ENCODE measurements at places on chromosomes 5 and 9. TPM values are rescaled to one million over a fixed set of nuclear protein-coding genes. Genes with fewer than 3 reads are reported as not detected.

- DNase-seq = no peak
Observed at GRCh38 chr5:179766726-179767455, 26.9 kb upstream of the LTC4S start.

GRCh38 chr9:38000332-38000731, 68.7 kb downstream of the SHB start:
- DNase-seq = no peak

- DNase-seq = no peak
Observed at GRCh38 chr5:74895906-74896305, 29.7 kb upstream of the FAM169A start.

DNA sequence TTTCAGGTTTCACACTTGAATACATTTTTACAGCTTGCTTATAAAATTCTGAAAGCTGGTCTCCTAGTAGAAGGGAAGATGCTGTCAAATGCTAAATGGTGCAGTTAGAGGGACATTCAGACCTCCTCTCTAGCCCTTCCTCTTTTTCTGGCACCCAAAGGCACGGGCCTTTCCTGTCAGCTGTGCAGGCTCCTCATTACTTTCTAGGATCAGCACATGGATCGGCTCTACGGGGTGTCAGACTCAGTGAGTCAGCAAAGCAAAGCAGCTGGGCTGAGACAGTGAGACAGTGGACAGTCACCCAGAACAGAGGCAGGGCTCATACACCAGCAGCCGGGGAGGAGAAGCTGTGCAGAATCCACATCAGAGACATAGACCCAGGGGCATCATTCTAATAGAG, 80.0 kb upstream of the TNC start:
- no peak for DNase-seq

GRCh38 chr5:39714036-39714698, 289.4 kb upstream of the DAB2 start:
- no peak for DNase-seq

- DNase-seq = peak; percentile 31
Observed at GRCh38 chr5:179455320-179455719, 95.0 kb upstream of the RUFY1 start.

- DNase-seq = no peak
Observed at GRCh38 chr5:135254183-135254582, 144.8 kb downstream of the MACROH2A1 start.

DNA sequence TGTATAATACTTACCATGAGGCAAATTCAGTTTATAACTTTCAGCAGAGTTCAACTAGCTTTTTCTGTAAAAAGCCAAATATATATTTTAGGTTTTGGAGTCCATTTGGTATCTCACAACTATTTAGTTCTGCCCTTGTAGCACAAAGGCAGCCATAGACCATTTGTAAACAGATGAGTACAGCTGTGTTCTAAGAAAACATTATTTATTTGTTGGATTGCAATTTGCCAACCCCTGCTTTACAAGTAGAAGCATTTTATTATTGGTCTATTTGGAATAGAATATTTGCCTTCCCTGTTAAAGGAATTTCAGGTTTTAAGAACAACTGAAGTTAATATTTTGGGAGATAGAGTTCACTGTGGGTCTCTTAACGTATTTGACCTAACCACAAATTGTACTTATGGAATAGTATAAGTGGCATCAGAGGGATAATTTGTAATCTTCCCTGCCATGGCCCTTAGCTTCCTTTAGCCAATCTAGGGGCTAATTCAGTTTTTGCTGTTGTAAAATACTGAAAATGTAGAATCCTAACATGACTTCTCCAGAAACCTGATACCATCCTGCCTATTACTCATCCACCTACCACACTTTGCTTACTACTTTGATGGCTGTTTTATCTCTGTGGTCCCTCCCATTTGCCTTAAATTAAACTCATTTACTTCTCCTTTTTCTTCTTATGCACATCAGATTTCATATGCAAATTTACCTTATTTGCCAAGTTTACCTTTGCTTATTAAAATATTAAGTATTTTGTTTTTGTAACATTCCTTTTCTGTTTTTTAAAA, 109.2 kb downstream of the DMXL1 start:
- no peak for DNase-seq

ARL10 gene
- total RNA-seq = 17.8 TPM

CDX1 gene
- 0.47 TPM for total RNA-seq

CCL19 gene
- total RNA-seq = not detected
